ENCODE measurements at places on chromosomes 7 and 10. TPM values are rescaled to one million over a fixed set of nuclear protein-coding genes. Genes with fewer than 3 reads are reported as not detected.

DNA sequence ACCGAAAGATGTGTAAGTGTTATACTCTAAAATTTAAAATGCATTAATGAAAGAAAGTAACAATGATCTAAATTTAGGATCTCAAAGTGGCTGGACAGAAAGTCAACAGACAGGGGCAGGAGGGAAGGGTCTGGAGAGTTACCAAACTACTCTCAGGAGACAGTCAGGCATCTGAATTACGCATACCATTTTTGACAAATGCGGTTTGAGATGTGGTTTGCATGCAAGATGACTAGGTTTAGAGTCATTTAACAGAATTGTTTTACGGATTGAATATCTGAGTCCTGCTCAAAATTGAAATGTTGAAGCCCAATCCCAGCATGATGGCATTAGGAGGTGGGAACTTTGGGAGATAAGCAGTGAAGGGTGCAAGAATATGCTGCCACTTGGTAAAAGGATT, 314.1 kb downstream of the WDR11 start:
- H3K4me3 ChIP-seq, result no peak overlapping the region
- H3K27me3 ChIP-seq, result no peaks in the 10 kb centered on the region
- no peaks in the 10 kb centered on the region for H3K4me1 ChIP-seq
- no peak for DNase-seq
- no peak overlapping the region for H3K27ac ChIP-seq
- no peaks in the 10 kb centered on the region for H3K36me3 ChIP-seq

DNA sequence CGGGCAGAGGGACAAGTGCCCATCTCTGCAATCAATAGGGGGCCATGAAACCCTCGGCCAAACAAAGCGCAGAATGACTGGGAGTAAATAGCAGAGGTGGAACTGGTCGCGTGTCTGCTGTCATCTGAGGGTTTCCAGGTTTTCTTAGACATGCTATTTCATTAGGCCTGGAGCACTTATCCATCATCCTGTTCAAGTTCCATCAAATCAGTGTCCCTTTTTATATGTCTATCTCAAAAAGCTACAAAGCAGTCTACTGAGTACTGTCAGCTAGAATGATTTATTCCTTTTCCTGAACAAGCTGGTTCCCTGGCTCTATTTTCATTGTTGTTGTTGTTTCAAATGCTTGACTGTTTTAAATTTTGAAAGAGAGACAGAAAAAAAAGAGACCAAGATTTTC, 590.5 kb downstream of the PARD3 start:
- DNase-seq, result no peak
- no peak overlapping the region for H3K27ac ChIP-seq
- H3K4me1 ChIP-seq, result no peaks in the 10 kb centered on the region
- no peaks in the 10 kb centered on the region for H3K27me3 ChIP-seq
- no peak overlapping the region for H3K4me3 ChIP-seq
- no peaks in the 10 kb centered on the region for H3K36me3 ChIP-seq

DNA sequence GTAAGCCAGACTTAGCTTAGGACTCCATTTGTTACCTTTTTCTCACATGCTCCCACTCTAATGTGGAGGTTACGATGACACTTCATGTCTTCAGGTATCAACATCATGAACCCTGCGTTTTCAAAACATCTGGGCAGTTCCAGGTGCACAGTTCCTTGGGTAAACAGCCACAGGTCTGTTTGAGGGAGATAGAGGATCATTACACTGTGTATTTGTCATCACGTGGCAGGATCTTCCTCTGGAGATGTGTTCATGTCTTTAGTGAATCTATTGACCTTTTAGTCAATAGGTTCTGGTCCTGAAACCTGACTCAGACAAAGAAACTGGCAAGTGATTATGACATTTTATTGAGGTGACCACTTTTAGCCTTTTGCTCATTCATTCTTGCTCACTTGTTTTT, 145.5 kb downstream of the ANKRD7 start:
- no peaks in the 10 kb centered on the region for H3K36me3 ChIP-seq
- no peak for DNase-seq
- H3K4me1 ChIP-seq, result no peaks in the 10 kb centered on the region
- H3K27me3 ChIP-seq, result no peaks in the 10 kb centered on the region
- no peak overlapping the region for H3K4me3 ChIP-seq
- H3K27ac ChIP-seq, result no peak overlapping the region

The AUTS2 gene
- 1.4 TPM for total RNA-seq
